ENCODE measurements at places on chromosomes 3 and 15.

DNA sequence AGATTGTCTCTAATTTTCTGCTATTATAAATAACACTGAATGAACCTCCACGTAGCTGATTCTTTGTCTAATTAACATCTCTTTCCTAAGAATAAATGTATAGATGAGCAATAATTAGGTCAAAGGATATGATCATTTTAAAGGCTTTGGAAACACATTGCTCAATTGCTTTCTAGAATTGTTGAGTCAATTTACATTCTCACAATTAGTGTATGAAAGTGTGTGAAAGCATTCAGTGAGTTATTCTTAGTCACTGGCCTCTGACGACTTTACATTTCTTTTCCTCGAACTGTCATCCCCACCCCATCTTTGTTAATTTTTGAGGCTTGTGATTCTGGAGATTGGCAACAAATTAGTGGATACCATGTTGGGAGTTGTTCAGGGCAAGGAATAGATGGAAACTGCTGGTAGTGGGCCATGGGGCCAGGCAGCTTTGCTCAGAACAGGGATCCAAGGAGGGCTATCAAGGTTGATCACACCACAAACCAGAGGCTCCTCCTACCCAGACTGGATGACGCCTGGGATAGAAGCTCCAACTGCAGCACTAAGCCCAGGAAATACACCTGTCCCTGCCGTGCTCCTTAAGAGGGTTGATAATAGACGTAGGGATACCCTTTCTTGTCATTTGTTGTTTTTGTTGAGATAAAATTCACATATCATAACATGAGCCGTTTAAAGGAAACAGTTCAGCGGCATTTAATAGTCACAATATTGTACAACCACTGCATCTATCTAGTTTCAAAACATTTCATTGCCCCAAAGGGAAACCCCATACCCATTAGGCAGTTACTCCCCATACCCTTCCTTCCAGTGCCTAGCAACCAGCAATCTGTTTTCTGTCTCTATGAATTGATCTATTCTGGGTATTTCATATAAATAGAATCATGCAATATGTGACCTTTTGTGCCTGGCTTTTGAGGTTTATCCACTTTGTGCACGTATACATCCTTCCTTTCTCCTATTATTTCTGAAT is 27.9 kb downstream of the EIF1B start:
- no peak for DNase-seq

DNA sequence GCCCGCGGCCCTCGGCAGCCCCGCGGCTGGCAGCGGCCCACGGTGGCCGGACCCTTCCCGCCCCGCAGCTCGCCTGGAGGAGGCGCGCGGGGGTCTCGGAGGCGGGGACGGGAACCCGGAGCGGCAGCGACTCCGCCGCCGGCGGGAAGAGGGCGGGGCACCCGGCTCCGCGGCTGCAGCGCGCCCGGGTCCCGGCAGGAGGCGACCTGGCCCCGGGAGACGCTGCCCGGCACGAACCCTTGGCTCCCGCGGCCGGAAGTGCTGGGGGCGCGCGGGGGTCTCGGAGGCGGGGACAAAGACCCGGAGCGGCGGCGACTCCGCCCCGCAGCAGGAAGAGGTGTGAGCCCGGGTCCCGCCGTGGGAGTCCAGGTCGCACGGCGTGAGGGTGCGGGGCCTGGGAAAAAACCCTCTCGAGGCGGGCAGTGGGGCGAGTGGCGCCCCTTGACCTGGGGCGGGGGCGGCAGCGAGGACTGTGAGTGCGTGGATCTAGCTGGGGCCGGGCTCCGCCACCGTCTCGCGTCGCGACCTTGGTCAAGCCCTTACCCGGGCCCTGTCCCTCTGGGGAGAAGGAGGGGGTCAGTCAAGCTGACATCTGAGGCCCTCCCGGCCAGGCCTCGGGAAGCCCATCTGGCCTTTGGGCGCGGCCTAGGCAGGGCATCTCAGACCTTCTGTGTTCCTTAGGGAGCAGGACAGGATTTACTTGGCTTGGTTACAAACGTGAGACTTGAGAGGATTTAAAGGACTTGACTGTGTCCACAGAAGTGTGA is at the start of gene CIB2:
CIB2 (minus strand) TSS at position 151 of the 767 bp plus-strand sequence. CDS start 230 bp downstream, outside the sequence.
- peak; percentile 92 for DNase-seq

- DNase-seq: no peak
These were observed 29.7 kb downstream of the TEX9 start for GRCh38 chr15:56394909-56395308.

DNA sequence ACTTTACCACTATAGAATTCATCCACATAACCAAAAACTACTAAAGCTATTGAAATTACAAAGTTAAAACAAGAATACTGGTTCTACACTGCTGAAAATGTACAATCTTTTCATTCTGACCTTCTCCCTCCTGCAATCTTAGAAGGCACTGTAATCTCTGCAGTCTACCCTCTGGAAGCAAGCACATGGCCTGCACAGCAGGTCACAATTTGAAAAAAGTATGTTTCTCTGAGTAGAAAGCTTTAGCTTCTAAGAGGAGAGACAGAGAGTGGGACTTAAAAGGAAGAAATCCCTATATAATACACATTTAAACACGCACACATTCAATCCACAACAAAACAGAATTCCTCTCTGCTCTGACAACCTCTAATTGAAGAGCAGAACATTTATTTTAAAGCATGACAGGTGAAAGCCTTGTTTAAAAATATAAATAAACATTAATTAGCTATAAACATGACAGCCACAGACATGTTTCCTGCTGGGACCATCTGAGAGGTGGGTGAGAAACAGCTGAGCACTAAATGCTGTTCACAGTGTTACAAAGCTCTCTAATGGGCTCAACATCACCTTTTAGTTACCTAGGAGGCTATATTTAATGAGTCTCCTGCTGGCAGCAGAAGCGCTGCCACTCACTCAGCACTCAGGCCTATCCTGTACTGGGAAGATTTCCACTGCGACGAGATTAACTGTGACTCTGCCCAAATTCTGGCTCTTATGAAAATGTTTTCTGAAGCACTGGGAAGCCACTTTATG is 447.4 kb downstream of the AGBL1 start:
- no peak for DNase-seq

DNA sequence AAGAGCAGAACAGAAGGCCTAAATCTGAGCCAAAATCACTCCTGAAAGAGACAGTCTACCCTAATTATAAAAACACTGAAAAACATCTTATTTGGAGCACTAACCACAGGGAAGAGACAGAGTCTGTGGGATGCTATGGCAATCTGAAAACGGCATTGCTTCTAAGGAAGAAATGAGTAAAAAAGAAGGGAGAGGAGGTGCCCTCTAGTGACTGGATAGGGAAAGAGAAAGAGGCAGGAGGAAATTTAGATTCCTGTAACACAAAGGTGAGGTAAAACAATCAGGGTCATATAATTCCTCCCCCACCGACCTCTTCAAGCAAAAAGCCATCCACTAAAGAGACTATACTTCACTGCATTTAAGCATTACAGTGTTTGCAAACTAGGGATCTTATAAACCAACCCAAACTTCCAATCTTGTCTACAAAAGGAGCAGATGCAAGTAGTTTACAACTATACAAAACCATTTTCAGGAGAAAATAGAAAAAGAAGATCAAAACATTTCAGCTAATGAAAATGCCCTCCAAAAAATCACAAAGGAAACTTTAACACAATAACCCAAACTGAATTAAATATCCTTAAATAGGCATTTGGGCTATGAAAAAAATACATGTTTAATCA is 32.6 kb downstream of the HACD2 start:
- peak; percentile 18 for DNase-seq

DNA sequence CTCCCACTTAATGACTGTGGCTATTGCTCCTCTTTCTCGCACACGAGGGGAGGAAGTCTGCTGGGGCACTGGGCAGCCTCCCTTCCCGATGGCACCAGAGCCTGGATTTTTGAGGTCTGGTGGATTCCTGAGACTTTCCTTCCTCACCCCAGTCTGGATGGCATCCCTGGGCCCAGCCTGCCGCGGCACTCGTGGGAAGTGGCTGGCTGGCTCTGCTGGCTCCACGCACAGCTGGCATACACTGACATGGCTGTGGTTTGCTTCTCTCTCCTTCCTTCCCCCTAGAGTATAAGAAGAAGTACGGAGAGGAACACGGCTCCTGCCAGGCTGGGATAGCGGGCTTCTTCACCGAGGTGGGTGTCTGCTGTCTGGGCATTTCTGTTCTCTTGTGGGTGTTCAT is 319.8 kb upstream of the LRRFIP2 start:
- no peak for DNase-seq

GRCh38 chr3:9930804-9931418 is 2.7 kb upstream of the CRELD1 start:
- DNase-seq: no peak

GRCh38 chr3:27641888-27642601 is 80.1 kb downstream of the EOMES start:
- DNase-seq: no peak

GRCh38 chr15:66178531-66178910 is 75.0 kb downstream of the MEGF11 start:
- no peak for DNase-seq

DNA sequence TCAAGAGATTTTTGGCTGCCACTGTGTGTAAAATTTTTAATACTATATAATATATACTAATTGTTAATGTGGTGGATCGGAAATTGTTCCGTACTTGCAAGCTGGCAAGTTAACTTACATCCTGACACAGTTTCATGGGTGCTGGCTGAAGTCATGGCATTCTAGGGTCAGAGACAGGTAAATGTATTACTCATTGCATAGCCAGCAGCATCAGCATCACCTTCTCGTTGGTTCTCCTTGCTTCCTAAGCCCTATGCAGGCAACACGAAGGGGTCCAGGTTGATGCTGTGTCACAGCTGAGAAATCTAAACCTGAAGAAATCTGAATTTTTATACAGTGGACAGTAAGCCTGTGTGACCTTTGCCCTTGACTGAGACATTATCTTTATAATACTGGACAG is 162.7 kb downstream of the KLHL25 start:
- DNase-seq: no peak

DNA sequence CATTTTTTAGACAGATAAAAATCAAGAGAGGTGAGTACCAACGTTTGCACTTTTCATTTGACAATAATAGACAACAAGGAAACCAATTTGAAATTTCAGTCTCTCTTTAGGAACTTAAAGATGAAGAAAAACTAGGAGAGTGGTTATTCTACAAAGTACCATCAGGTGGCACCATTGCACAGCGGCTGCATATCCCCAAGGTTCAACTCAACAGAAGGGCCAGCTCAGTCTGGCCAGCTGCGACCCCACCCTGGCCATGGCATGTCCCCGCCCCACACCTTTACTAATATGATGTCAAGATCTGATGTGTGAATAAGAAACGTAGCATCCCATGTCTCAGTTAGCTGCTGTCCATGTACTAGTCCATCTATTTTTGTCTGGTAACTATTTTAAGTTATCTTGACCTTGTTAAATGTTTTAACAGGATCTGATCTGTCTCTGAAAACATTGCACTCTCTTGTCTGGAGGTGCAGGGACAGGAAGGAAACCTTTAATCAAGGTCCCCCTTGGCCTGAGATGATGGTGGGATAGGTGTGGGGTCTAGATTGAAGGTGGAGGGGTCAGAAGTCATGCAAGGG is 35.5 kb upstream of the CGNL1 start:
- peak; percentile 50 for DNase-seq

GRCh38 chr3:117954131-117954530 is 1080.5 kb downstream of the IGSF11 start:
- no peak for DNase-seq

DNA sequence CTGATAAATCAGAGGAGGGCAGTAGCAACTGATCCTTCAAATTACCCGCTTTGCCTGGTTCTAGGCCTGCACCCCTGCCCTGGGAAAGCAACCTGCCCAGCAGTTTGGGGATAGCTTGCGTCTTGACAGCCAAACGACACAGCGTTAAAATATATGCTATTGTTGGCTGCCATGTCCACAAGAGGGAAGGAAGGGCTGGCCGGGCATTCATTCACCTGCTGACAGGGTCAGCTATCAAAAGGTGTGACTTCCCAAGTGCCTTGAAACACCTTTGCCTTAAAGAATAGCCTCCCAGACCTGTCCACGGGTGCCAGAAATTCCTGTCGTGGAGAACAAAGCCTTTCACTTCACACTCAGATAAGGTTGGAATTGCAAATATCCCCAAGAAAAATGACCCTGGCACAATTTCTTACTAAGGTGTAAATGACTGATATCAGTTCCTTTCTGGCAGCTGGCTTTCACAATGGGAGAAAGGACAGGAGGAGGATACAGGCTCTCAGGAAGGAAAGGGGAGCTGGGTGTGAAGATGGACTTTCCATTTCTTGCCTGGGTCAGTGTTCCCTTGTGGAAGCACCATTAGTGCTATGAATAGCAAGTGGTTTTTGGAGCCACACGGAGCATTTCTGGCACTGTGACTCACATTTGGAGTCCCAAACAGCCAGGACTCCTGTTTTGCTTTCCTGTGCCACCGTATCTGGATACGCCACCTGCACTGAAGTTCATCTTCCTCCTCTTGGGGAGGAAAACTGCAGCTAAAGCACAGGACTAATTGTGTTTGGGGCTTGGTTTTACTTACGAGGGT is 19.2 kb downstream of the ALDH1A3 start:
- no peak for DNase-seq

- DNase-seq: no peak
These were observed 33.9 kb downstream of the RPN1 start for GRCh38 chr3:128616516-128617269.

GRCh38 chr3:308597-309321 is 112.2 kb downstream of the CHL1 start:
- no peak for DNase-seq

- no peak for DNase-seq
These were observed 43.6 kb upstream of the CHRNB4 start for GRCh38 chr15:78684657-78685056.

DNA sequence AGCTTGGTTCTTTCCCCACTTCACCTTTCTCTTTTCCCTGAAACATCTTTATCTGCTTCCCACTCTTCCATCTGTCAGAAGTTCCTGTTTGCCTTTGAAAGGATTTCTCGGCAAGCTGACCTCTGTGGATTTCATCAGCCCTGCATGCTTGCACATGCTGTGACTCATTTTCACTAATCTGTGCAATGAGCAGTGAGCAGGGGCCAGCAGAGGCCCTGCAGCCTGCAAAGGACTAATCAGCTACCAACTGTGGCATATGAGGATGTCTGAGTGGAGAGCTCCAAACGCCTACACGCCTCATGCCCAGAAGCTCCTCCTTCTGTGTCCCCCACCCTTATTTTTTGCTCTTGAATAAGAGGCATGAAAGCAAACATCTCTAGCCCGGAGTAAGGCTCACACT is 333.0 kb upstream of the SEMA6D start:
- DNase-seq: no peak

DNA sequence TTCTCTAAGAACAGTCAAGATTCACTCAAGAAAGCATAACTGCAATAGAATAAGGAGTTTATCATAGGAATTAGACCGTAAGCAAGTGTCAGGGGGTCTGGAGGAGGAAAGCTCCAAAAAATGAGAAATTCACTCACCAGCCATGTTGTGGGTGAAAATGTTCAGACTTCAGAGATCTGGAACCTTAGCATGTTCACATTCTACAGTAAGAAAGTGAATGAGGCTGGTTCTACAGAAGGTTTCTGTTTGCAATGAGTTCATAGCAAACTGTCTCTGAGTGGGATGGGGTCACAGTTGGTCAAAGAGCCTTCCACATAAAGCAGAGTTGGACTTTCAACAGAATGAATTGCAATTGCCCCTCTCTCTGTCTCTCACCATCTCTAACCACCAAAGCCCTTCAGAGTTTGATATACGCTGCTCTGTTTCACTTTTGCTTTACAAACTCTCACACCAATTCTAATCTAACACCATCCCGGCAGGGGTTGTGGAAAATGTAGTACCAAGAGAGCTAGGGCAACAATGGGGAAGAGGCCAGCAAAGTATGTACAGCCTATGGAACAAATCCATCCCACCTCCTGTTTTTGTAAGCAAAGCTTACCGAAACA is 581.8 kb upstream of the UBE2E2 start:
- no peak for DNase-seq

- DNase-seq: no peak
These were observed 249.5 kb upstream of the ARL6 start for GRCh38 chr3:97515076-97515475.

- DNase-seq: no peak
These were observed 4.1 kb downstream of the ITGB5 start for GRCh38 chr3:124882816-124883747.
